ENCODE measurements at places on chromosomes 13 and 19.
A peak's percentile ranks its signal among the peaks of the same experiment; 100 is the strongest.

DNA sequence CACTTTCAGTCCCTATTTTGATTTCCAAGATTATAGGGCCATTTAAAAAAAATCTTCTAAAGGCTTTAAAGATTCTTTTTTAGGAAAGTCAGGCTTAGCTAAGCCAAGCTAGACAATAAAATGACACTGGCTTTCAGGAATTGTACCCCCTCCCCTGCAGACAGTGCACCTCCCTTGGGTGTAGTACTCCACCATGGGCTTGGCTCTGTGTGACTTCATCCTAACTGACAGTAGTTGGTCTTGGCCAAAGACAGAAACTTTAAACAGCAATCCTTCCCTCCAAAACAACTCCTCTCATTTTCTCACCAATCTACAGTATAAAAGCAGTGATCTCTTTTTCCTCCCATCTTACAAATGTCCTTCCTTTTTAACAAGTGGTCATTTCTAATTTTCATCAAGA, 283.0 kb downstream of the DNAJC15 start:
- DNase-seq: no peak

- no peak for DNase-seq
Measured at GRCh38 chr19:46571495-46571894, 29.6 kb upstream of the CALM3 start.

GRCh38 chr13:67369895-67370660, 139.9 kb upstream of the PCDH9 start:
- no peak for DNase-seq

GRCh38 chr13:66162470-66162869, 1067.7 kb downstream of the PCDH9 start:
- no peak for DNase-seq

DNA sequence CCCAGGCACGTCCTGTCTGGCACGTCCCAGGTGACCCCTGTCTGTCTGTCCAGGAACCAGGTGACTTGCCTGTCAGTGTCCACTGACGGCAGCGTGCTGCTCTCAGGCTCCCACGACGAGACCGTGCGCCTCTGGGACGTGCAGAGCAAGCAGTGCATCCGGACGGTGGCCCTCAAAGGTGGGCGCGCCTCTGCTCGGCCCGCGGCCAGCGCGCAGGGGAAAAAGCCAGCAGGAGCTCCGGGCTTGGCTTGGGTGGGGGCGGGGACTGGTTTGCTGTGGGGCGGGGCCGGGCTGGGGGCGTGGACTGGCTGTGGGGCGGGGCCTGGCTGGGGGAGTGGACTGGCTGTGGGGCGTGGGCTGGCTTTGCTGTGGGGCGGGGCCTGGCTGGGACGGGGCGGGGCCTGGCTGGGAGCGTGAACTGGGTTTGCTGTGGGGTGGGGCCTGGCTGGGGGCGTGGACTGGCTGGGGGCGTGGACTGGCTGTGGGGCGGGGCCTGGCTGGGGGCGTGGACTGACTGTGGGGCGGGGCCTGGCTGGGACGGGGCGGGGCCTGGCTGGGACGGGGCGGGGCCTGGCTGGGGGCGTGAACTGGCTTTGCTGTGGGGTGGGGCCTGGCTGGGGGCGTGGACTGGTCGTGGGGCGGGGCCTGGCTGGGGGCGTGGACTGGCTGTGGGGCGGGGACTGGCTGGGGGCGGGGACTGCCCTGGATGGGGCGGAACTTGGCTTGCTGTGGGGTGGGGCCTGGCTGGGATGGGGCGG, 7.2 kb downstream of the WDR18 start:
- DNase-seq: peak; percentile 35

- DNase-seq: no peak
Measured at GRCh38 chr13:34040863-34041262, 222.9 kb downstream of the RFC3 start.

GRCh38 chr13:109700176-109700575, 86.2 kb downstream of the IRS2 start:
- DNase-seq: no peak

DNA sequence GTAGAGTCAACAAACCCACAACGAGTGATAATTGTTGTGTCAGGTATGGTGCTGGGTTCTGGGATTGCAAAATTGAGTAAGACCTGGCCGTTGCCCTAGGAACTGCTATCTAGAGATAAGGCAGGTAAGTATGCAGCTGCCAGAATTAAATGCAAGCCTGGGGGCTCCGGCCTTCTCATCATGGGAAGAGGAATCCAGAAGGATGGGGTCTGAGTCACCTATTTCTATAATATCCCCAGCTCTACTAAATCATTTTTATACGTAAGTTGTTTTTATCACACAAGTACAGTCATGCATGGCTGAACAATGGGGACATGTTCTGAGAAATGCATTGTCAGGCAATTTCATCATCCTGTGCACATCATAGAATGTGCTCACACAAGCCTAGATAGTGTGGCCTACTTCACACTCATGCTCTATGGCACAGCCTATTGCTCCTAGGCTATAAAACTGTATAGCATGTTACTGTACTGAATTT, 203.0 kb downstream of the KLF5 start:
- DNase-seq: no peak

- DNase-seq: no peak
Measured at GRCh38 chr13:98824376-98825160, 72.1 kb upstream of the SLC15A1 start.

GRCh38 chr19:48118131-48118517, 7.5 kb upstream of the PLA2G4C start:
- no peak for DNase-seq

- no peak for DNase-seq
Measured at GRCh38 chr13:60288569-60288968, 108.5 kb upstream of the TDRD3 start.

DNA sequence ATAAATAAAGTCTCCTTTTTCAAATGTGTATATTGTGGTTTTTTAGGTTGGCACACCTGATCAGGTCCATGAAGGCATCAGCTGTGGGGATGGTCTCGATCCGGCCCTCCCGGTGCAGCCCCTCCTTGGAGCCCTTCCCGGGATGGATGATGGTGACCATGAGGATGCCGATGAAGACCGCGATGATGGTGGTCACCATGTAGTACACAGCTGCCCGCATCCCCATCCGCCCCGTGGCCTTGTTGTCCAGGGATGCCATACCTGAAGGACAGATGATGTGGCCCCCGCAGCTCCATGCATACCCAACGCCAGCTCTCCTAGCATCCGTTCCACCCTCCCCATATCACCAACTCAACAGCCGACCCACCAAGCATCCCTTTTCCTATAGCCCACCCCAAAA, 11.4 kb downstream of the SLC1A6 start:
- DNase-seq: no peak

GRCh38 chr13:19581675-19582074, 20.3 kb upstream of the TPTE2 start:
- DNase-seq: no peak

- DNase-seq: no peak
Measured at GRCh38 chr19:8259142-8259921, 48.8 kb downstream of the CD320 start.

GRCh38 chr19:57231686-57232085, 863 bp downstream of the AURKC start:
- no peak for DNase-seq

- DNase-seq: no peak
Measured at GRCh38 chr19:18418483-18419194, 559 bp upstream of the SSBP4 start.

DNA sequence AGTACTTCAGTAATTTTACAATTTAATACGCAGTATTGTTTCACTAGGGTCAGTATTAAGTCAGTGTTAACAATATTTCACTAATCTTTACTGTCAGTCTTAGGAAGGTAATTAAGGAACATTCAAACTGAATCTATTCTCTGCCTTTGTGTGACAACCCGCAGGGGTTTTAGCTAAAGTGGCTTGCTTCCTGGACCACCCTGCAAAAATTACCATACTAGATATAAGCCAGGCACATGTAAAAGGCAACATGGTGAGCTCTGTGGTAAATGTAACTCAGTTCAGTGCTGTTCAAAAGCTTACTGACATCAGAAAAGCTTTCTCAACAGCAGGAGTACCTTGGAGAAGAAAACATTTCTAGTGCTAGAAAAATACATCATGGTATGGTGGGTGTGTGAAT, 116.7 kb downstream of the FREM2 start:
- DNase-seq: no peak

- DNase-seq: no peak
Measured at GRCh38 chr13:102642475-102642874, 45.7 kb downstream of the TPP2 start.

- DNase-seq: no peak
Measured at GRCh38 chr19:33241530-33242101, 16.0 kb upstream of the SLC7A10 start.

DNA sequence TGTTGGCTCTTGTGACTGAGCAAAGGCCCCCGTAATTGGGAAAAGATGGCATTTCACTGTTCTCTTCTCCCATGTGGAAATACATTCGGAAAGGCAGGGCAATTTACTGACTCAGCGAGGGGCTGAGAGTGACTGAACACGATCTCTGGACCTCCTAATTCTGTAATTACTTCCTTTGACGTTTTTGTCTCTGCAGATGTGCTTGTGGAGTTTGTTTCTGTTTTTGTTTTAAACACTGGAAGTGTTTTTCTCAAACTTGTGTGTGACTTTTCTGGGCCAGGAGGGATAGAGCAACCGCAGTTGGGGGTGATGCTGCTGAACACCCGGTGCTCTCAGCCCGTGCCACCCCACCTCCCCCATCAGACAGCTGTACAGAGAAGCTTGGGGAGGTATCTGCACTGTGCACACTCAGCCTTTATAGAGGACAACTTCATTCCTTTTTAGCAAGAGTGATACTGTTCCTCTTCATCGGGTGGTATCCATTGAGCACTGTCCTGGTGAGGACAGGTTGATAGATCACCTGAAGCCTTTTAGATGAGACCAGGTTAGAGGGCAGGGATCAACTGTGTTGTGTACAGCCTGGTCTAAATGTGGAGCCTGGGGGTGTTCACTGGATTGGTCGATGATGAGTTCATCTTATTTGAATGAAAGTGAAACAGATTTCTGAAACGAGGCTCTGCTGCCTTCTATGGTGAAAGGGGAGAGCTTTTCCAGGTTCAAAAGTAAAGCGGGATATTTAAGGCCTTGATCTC, 117.4 kb downstream of the ESD start:
- no peak for DNase-seq

DNA sequence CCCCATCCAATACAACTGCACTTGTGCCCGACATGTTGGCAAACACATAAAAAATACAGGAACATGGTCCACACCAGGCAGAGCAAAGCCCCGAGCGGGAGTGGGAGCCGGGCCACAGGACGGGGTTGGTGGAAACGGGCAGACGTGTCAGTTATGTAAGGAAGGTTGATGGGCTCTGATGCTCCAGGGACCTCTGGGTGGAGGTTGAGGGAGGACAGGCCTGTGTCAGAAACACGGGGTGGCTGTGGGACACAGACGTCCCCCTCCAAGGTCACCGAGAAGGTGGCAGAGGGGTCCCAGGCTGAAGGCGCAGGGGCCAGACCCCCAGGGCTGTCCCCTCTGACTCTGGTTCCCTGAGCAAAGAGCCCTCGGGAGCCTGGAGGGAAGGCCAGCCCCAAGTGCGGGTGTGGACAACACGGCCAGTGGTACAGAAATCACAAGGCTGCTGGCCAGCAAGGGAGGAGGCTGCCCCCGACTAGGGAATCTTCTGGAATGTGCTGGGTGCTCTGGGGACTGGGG, 31.4 kb upstream of the C13orf46 start:
- DNase-seq: no peak

DNA sequence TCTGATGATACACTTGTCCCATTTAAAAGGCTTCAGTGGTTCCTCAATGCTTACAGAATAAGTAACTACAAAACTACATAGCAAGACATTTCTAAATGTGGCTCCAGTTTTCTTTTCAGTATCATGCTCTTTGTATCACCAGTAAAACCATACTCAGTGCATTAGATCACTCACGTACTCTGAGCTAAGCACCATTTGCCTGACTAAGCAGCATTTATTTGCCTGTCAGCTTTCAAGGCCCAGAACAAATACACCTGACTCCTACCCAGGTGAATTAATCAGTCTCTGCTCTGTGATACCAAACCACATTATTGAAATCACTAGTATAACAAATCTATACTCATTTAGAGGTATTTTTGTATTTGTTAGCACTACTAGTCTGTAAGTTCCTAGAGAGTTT, 47.4 kb upstream of the PCDH20 start:
- DNase-seq: no peak

- no peak for DNase-seq
Measured at GRCh38 chr19:48424694-48425219, 21.0 kb upstream of the GRWD1 start.

DNA sequence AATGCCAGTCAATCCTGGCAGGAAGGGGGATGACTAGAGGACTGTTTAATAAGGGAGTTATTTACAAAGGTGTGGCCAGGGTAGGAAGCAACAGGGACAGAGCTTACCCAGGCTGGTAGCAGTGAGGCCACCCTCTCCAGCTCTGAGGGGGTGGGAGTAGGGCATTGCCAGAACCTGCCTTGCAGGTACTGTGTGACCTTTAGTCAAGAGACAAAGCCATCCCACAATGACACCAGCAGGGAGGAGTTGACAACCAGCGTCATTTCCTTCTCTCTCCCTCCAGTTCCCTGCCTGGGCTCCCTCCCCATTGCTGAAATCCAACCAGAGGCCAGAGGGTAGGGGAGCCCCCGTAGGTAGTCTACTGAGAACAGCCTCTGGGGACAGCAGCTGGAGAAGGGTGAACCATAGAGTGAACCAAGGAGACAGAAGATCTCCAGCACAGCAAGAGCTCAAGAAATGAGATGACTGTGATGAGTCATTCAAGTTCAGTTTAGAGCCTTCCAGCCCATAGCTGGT, 33.3 kb upstream of the SPATA13 start:
- no peak for DNase-seq

DNA sequence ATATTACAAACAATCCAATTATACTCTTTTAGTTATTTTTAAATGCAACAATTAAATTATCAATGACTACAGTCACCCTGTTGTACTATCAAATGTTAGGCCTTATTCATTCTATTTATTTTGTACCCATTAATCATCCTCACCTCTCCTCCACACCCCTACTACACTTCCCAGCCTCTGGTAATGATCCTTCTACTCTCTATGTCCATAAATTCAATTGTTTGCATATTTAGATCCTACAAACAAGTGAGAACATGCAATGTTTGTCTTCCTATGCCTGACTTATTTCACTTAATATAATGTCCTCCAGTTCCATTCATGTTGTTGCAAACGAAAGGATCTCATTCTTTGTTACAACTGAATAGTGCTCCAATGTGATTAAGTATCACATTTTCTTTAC, 1414.6 kb downstream of the SLITRK1 start:
- no peak for DNase-seq

GRCh38 chr19:4510435-4511255, 7.6 kb downstream of the PLIN4 start:
- no peak for DNase-seq
